CD4-positive, alpha-beta memory T cell (primary cell): ENCODE measurements at places on chromosomes 3 and 15.

DNA sequence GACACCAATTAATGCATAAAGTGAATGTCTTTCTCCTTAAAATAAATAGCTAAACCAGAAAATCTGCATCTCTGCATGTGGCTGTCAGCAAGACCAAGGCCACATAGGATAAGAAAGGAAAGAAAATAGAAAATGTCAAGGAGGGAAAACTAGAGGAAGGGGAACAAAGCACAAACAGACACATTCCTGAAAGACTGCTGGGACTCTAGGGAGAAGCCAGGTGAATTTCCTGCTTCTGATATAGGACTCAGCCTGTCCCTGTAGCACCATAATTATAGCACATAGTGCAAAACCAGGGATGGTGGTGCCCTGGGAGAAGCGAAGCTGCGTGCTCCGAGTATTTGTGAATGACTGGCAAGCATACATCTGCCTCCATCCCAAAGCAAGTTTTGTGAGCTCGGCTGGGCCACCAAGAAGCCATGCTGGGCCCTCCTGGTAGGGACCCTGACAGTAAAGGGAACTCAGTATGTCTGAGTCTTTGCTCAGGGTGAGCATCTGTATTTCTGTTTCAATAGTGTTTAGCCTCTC, 14.2 kb downstream of the FSTL1 start:
- no peak for DNase-seq

GRCh38 chr3:150787741-150788370, 24.9 kb upstream of the SIAH2 start:
- peak; percentile 58 for DNase-seq

GRCh38 chr15:69468241-69469121, 15.9 kb downstream of the RPLP1 start:
- peak; percentile 96 for DNase-seq

GRCh38 chr3:141575879-141576743, 89.3 kb downstream of the RASA2 start:
- peak; percentile 24 for DNase-seq

DNA sequence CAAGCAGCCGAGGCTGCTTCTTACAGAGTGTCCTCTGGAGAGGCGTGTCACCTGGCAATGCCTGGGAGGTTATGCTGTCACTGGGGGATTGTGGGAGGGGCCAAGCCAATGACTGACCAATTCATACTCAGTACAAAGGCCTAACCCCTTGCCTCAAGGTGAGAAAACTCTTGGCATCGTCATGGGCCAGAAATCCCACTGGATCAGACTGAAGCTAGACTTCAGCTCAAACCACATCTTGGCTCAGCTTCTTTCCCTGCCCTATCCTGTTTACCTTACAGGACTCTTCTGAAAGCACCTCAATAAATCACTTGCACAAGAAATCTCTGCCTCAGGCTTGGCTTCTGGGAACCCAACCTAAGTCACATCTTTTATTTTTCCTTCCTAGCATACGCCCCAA, 9.5 kb downstream of the ANAPC13 start:
- DNase-seq, result no peak

- DNase-seq, result no peak
Observed at GRCh38 chr15:40856746-40857145, 12.9 kb downstream of the SPINT1 start.

GRCh38 chr3:3097958-3098357, 12.2 kb downstream of the IL5RA start:
- DNase-seq, result no peak

- no peak for DNase-seq
Observed at GRCh38 chr3:49434731-49435130, 5.6 kb upstream of the NICN1 start.

DNA sequence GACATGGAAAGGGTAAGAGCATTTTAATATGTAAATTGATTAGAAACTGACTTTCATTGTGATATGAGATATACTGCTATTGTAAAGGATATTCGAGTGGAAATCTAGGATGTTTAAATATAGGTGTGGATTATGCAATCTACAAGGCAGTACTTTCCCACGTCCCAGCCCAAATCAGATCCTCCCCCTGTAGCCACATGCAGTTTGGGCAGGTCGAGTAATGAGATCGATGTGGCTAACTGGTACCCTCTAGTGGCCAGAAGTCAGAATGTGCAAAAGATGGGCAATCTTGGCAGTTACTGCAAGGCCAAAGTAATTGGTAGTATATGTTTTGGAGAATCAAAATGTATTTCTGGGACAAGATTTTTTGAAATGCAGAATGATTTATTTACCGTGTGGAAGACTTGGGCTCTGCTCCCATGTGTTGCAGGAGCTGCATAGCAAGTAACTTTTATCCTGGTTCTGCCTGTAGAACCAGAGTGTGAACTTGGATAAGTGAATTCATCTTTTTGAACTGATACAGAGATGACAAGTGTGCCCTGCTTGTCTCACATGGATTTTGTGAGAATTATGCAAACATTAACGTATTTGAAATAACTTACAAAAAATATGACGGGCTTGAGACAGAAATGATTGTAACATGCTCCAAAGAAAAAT, 94.5 kb upstream of the ADAMTSL3 start:
- no peak for DNase-seq

DNA sequence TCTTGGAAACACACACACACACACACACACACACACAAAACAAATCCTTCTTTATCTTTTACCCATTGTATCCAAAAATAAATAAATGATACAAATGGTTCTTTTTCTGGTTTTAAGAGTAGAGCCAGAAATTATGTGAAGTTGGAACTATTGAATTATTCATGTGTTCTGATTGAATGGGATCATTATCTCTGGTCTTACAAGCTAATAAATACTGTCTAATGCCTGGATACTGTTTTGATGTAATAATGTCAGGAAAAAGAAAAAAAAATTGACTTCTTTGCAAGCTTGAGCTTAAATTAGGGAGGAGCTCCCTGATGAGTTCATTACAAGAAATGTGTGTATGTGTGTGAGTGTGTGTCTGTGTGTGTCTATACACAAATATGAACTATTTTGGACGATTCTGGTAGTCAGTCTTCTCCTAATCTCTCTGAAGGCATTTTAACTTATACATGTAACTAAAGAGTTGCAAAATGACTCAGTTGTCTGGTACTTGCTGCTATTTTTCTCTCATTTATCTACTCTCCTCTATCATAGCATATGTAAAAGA, 507.2 kb upstream of the AGTR1 start:
- DNase-seq, result no peak

DNA sequence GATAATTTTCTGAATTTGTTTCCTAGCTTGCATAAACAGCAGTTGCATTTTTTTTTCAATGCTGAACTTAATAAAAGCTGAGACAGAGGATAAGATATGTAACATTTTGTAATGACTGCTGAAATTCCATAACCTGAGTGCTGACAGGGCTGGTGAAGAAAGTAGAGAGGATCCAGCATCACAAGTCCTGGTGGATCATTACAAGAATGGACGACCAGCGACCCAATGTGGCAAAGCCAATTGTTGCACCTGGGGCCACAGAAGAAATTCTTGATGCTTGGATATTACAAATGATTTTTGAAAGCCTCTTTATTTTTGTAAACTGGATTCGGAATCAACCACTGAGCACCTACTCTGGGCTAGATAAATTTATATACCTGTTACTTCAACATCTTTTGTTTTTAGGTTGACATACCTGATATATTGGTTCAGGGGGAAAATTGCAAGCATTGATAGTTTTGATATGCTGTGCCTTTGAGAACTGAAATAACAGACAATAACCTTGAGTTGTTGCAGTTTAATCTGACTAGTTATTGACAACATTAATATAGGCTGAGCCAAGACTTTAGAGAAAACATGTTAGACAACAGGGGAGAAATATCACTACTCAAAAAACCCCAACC, 3.9 kb upstream of the ACTL6A start:
- DNase-seq, result peak; percentile 29

GRCh38 chr3:149005416-149005815, 14.1 kb downstream of the GYG1 start:
- DNase-seq, result no peak

- no peak for DNase-seq
Observed at GRCh38 chr15:76663529-76663928, 241.6 kb downstream of the SCAPER start.

GRCh38 chr3:14379843-14380242, 22.6 kb upstream of the SLC6A6 start:
- DNase-seq, result no peak

DNA sequence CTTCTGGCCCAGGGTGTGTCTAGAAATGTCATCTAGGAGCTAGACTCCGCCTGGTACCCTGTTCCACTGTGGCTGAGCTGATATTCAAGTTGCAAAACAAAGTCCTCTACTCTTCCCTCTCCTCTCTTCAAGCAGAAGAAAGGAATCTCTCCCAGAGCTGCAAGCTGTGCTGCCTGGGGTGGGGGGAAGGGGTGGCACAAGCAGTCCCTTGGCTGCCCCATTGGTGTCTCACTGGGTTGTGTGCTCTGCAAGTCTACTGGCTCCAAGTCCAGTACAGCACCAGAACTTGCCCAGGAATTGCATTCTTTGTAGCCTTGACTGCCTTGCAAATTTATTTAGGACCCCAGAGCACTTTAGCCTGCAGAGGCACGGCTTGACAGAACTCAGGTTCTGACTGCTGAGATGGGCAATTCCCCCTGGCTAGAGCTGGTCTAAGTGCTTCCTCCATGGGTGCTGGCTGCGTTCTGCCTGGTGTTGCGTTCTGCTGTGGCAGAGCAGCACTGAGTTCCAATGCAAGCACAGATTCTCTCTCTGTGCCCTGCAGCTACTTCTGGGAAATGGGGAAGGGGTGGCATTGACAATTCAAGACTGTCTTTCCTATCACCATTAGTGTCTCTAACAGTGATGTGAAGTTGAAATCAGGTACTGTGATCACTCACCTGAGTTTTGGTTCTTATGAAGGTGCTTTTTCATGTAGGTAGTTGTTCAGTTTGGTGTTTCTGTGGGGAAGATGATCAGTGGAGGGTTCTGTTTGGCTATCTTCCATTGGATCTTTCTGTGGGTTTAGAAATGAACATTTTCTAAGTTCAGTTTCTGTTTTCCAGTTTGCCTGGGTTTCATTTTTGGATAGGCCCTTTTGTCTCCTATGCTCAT, 39.5 kb downstream of the OXSR1 start:
- no peak for DNase-seq

DNA sequence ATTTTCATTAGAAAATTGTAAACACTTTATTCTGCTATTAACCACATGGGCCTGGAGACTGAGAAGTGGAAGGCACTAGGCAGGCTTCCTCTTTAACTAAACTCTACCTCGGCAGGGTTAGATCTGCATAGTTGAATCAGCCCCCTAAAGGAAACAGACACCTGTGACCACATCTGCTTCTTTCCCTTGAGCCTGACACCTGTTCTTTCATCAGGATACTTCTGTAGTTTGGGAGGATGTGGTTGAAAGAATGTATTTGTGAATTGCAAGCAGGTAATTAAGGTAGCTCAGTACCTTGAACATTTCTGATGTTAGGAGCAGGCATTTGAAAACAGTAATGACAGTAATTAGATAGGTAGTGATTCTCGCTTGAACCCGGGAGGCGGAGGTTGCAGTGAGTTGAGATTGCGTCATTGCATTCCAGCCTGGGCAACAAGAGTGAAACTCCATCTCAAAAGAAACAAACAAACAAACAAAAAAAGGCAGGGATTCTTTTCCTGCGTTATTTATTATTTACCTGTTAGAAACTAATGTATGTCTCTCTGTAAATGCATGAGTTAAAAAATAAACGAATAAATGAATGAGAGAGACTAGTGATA, 468.5 kb downstream of the NLGN1 start:
- DNase-seq, result no peak

DNA sequence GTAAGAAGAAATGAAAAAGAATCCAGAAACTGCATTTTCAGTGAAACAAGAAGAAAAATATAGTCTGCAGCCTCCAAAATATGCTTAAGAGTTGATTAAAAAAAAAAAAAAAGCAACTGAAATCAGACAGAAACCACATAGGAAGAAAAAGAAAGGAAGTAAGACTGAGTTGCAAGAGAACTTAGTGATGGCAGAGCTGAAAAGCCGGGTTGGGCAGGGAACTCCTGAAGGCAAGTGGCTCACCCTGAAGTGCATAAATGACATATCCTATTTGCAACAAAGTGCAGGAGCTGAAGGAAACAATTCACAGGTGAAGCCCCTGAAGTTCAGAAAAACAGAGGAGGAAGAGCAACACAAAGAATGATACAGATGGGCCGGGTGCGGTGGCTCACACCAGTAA, 108.8 kb upstream of the SLC25A36 start:
- no peak for DNase-seq

DNA sequence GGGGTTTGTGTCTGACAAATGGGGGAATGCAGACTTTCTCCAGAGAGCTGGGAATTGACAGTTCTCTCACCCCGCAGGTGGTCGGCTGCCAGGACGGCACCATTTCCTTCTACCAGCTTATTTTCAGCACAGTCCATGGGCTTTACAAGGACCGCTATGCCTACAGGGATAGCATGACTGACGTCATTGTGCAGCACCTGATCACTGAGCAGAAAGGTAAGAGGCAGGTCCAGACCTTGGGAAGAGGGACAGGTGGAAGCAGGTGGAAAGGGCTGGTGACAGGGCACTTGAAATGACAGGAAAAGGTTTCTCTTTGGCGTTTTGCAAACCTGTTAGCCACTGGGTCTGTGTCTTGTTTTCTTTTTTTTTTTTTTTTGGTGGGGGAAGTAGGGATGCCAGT, 36.6 kb downstream of the IFT122 start:
- no peak for DNase-seq

DNA sequence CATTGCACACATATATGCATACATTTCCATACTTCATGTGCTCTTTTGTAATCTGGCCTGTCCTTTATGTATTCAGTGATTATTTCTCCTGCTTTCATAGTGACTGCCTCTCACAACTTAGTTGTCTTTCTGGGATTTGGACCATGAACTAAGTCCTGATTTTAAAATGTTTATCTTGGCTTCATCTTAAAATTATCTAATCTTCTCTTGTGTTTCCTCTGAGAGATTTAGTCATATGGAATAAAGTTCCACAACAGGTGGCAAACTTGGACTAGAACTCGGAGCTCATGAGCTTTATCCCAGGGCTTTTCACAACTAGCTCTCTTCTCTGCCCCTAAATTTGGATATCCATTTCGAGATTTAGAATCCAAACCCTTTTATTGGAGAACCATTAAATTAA, 44.3 kb downstream of the U2SURP start:
- no peak for DNase-seq

DNA sequence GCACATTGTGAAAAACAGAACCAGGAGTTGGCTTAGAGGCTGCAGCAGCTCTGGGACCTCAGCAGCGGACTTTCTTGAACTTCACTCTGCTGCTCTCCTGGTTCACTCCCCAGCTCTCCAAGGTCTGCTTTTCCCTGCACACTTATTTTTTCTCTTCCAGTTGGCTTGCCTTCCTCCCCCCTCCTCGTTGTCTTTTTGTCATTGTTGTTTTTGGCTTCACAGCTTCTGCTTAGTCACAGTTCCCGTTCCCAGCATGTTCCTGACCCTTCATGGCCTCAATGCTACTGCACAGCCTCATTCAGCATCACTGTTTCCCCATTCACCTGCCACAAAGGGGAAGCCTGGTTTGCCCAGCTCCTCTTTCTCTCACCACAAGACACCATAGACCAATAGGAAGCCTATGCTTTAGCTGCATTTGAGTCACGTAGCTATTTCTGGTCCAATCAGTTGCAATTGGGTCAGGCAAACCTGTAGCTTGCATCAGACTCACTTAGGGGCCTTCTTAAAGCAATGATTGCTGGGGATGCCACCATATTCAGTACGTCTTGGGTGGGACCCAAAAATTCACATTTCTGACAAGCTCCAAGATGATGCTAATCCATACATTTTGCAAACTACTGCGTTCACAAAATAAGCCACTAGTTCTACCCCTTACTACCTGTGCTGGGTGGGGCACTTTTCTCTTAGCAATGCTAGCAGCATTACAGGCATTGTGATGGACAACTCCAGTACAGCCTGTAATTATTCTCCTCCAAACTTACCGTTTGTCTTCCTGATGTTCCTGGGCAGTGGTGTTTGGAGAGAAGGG, 7.8 kb upstream of the SUMF1 start:
- DNase-seq, result no peak

GRCh38 chr3:16266714-16267113, 1.7 kb downstream of the OXNAD1 start:
- DNase-seq, result no peak
